ENCODE measurements at places on chromosomes 3 and 15. TPM values are rescaled to one million over a fixed set of nuclear protein-coding genes. Genes with fewer than 3 reads are reported as not detected.

ADGRG7 gene
- not detected for total RNA-seq

TBC1D5 gene
- 13.4 TPM for total RNA-seq

C3orf22 gene
- total RNA-seq, result not detected

CCR8 gene
- not detected for total RNA-seq

SUSD5 gene
- total RNA-seq, result 3.7 TPM

ZBTB47 gene
- 5.5 TPM for total RNA-seq

GPR149 gene
- total RNA-seq, result not detected

KCNAB1 gene
- not detected for total RNA-seq

IL5RA gene
- not detected for total RNA-seq

MUC20 gene
- 0.42 TPM for total RNA-seq

OXSM gene
- total RNA-seq, result 17.0 TPM

MESP2 gene
- total RNA-seq, result 0.52 TPM

CCR9 gene
- total RNA-seq, result not detected

SLC12A1 gene
- not detected for total RNA-seq

FBLN2 gene
- total RNA-seq, result 1.7 TPM

SLC38A3 gene
- 0.15 TPM for total RNA-seq

PRRT3 gene
- 1.8 TPM for total RNA-seq

SKOR1 gene
- total RNA-seq, result not detected

SLC51A gene
- not detected for total RNA-seq

QARS1 gene
- 154 TPM for total RNA-seq

C3orf80 gene
- total RNA-seq, result 0.92 TPM

All from A549 treated with AZD2906 at 1 μM for 4 hours (cell line).